Astrocyte of the cerebellum (primary cell): ENCODE measurements at places on chromosomes 3 and 15.

- DNase-seq: no peak
These were observed 6.4 kb upstream of the DNAAF4 start for GRCh38 chr15:55514414-55514850.

- DNase-seq: peak; percentile 91
These were observed 301.8 kb upstream of the MCTP2 start for GRCh38 chr15:93929375-93930094.

DNA sequence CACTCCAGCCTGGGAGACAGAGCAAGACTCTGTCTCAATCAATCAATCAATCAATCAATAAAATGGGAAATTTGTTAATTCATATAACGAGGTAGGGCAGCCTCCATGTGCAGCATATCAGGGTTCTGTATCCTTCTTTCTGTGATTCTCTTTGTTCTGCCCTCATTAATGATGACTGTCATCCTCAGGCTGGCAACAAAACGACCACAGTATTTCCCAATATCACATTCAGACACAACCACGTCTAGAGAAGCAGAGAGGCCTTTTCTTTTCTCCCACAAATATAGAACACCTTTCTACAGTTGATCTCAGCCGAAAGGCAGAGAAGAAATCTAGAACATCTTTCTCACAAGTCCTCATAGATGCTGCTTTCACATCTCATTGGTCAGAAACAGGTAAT, 11.2 kb downstream of the CEP19 start:
- DNase-seq: no peak

DNA sequence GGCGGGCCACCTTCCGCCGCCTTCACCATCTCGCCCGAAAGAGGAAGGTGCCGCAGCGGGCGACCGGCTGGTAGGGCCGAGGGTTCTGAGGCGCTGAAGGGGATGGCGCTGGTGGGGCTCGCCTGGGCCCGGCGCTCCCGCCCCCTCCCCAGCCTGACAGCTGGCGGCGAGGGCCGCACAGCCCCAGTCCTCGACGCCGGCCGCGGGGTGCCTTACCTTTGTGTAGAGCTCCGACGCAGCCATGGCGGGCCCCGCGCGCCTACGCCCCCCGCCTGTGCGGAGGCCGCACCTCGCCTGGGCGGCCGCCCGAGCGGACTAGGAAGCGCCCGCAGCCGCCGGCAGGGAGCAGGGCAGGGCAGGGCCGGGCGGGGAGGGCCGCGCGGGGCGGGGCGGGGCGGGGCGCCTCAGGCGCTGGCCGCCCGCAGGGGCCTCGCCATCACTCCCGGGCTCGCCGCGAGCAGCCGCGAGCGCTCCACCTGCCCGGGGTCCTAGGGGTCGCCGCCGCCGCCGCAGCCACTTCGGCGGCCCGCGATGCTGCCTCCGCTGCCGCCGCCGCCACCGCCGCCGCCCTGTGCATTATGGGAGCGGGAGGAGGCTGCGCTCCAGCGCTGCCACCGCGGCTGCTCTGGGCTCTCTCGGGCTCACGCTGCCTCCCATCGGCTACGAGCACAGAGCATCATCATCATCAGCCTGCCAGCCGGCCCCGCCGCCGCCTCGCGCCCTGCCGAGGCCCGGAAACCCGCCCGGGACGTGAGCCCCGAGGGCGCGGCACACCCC, at the start of gene MYO5A:
MYO5A (minus strand) TSS at position 317 of the 777 bp plus-strand sequence; CDS start at position 243, 74 bp downstream.
- DNase-seq: peak; percentile 18

GRCh38 chr3:141707741-141708203, 30.3 kb upstream of the RNF7 start:
- DNase-seq: peak; percentile 12

DNA sequence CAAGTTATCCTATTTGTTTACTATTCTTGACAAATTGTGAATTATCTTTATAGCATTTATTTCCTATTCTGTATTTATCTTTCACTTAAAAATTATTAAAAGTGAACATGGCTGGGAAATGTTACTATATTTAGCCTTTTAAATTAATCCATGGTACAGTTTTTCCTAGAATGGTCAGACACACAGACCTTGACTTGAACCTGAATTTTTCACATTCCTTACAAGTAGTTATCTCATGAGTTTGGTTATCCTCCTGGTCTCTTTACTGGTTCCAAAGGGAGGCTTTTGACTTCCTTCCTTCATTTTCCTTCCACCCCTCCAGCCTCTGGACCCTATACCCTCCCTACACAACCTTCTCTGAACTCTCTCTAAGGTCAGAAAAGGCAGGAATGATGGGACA, 280.6 kb downstream of the SATB1 start:
- no peak for DNase-seq

GRCh38 chr3:18533039-18533438, 107.9 kb upstream of the SATB1 start:
- no peak for DNase-seq

GRCh38 chr3:133757701-133758567, 11.7 kb downstream of the TF start:
- no peak for DNase-seq

- no peak for DNase-seq
These were observed 24.7 kb downstream of the PTH1R start for GRCh38 chr3:46902188-46902631.
